ENCODE measurements at places on chromosomes 2 and 18.

DNA sequence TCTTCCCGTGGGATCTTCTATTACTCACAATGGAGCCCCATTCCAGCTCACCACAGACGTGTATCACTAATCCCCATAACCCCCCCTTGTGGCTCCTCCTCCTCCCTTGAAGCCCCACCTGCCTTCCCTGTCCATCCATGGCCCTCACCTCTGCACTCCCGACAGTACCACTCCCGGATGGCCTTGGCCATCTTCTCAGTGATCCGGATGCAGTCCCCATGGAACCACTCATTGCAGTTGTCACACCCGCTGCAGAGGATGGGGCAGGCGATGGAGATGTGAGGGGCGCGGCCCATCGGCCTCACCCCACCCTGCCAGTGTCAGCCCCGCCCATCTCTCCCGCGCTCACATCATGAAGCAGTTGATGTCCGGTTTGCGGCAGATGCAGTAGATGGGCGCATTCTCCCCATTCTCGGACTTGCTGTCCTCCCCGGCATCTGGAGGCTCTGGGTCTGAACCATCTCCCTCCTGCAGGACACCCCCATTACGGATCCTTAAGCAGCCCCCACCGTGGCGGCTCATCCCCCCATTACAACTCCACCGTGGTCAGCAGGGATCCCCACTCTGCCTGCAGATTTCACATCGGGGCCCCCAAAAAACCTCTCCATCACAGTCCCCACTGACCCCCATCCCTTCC is 983 bp downstream of the CXXC1 start:
- DNase-seq: peak; percentile 22

DNA sequence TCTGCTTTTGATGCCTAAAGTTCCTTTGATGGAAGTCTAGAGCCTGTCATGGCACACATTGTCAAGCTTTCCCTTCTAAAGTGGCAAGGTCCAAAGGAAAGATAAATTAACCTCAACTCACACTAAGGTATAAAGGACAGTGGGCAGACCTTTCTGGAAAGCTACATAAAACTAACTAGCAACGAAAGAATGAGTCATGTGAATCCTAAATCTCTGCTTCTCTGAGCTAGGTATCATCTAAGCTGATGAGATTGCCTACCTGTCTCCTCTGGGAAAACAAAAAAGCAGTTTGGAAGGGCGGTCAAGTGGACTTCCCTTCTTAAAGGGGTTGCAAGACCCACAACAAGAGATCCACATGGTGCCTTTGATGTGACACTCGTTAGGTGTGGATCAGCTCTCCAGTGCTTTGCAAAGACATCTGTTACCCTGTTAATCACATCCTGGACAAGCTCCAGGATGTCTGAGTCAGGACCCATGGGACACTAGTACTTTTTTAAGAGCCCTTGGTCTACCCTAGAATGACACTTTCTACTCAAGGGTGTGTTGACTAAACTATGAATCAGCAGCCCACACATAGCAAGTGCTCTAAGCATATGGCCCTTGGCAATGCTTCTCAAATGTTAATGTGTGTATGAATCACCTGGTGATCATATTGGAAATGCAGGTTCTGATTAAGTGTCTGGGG is 173.5 kb downstream of the ALK start:
- DNase-seq: no peak

DNA sequence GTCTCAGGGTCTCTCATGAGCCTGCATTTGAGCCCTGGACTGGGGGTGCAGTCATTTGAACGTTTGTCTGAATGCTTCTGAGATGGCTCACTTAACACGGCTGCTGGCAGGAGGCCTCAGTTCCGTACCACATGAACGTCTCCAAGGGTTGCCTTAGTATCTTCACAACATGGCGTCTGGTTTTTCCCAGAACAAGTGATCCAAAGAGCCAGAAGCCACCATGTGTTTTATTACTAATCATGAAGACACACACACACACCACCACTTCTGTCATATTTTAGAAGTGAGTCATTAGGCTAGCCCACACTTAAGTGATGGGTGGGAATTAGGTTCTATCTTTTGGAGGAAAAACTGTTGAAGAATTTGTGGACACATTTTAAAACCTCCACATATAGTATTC is 15.0 kb upstream of the MYO1B start:
- no peak for DNase-seq

GRCh38 chr2:173221132-173221695 is 133.5 kb upstream of the CDCA7 start:
- no peak for DNase-seq

DNA sequence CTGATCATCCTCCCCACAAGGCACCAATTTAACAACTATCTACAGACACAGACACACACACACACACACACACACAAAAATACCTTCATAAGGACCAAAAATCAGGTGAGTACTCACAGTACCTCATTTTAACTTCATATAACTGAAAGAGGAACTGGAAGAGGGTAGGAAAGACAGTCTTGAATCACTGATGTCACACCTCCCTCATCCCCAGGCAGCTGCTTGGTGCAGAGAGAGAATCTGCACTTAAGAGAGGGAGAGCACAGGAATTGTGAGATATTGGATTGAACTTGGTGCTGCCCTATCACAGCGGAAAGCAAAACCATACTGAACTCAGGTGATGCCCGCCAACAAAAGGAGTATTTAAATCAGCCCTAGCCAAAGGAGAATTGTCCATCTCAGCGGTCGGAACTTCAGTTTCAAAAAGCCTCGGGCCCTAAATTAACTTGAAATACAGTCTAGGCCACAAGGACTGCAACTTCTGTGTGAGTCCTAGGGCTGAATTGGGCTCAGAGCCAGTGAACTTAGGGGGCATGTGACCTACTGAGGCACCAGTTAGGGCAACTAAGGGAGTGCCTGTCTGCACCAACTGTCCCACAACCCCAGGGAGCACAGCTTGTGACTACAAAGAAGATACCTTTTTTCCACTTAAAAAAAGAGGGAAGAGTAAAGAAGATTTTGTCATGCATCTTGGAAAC is 211.1 kb downstream of the LRATD1 start:
- DNase-seq: no peak

DNA sequence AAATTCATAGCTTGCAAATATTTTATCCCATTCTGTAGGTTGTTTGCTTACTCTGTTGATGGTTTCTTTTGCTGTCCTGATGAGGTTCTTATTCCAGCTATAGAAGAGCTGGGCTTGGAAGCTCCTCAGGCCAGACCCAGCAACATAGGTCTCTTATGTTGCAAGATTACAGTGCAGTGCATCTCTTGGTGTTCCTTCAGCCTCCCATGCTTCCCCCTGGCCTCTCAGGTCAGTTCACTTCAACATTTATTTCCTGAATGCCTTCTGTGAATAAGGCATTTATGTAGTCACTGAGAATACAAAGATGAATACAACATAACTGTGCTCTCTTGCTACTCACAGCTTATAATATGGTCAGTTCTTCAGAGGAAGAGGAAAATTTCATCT is 179.0 kb upstream of the SLC39A10 start:
- DNase-seq: no peak

DNA sequence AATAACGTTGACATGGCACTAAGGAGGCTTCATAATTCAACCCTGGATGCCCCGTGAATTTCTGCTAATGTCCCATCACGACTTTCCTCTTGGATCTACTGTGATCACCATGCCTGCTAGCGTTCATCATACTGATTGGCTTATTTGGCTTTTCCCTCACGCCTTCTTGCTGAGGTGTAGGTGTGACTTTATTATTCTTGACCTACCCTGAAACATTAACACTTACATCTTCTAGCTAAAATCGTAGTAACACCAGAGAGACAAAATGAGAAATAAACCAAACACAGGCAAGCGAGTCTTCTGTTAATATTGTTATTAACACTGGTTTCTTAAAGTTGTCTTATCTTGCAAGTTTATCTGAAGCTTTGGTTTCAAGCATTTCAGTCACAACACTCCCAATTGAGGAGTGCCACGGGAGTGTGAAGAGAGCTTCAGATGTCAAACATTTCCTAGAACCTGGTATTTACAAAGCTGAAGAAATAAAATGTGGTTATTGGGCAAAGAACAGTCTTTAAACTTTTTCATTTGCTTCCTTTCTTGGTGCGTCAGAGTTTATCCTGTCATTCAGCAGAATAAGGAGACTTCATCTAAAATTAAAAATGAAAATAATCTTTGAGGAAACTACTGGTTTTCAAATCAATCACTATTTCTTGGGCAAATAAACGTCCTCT is 15.4 kb upstream of the STAT1 start:
- no peak for DNase-seq

DNA sequence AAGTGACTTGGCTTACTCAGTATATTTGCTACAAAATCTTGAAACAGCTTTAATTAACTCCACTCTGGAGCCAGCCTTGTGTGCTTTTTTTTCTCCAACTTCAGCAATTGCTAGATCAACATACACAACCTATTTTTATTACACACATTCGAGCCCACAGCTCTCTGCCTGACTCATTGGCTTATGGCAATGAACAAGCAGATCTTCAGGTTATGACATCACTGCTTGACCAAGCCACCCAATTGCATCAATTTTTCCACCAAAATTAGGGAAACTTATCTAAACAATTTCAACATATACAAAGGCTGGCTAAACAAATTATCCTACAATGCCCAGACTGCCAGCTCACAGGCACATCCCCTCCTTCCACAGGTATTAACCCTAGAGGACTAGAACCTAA is 39.6 kb upstream of the PDK1 start:
- DNase-seq: no peak

DNA sequence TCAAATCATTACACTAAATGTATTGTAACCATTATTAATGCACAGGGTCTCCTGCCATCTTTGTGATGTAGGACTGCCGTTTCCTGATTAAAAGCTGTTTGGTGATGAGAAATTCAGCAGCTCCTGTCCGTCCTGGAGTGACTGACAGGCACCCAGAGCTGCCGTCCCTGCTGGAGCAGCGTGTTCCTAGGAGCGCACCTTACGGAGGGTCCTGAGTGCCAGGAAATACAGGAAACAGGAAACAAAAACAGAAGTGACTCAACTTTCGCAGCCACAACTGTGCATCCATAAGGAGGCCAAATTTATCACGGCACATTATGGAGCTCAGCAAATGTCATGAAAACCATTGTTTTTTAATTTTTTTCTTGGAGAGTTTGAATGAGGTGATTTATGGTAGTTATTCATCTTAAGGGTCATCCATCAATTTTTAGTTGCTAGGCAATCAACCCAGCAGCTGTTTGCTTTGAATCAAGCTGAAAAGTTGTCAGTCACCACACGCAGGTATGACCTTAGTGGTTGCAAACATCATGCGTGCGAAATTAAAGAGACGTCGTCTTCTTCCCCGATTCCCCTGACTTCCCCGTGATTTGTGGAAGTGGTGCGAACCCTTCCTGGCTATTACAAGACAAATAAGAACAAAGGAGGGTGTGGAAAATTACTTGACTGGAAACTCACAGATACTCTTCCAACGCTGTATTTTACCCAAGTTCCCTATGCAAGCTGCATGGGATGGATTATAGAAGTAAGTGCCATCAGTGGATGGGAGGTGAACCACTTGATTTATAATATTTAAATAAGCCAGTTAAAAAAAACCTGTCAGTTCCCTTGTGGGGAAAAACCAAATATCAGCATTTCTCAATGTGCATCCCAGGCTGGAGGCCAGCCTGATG is 19.8 kb downstream of the TSHZ1 start:
- DNase-seq: no peak

DNA sequence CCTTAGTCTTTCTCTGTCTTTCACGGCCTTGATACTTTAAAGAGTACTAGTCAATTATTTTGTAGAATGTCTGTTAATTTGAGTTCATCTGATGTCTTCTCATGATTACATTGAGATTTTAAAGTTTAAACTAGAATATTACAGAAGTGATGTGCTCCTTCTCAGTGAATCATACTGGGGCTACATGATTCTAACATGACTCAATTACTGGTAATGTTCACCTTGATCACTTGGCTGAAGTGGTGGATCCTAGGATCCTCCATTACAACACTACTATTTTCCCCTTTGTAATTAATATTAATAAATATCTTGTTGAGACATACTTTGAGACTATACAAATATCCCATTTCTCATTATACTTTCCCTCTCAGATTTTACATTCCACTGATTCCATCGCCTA is 148.5 kb downstream of the CAMKMT start:
- no peak for DNase-seq

DNA sequence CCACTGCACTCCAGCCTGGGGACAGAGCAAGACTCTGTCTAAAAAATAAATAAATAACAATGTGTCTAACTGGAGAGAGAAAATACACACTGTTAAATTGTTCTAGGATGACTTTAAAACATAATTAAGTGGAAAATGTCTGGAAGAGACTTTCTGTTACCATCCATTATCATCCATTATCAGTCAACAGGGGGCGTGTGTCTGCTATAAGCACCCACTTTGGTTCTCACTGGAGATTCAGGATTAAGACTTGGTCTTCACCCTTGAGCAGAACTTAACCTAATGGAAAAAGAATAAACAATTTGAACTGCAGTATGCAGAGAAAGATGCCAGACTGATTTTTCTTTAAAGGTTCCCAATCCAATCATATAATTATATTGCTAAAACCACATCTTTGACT is 999.8 kb upstream of the GYPC start:
- DNase-seq: no peak

DNA sequence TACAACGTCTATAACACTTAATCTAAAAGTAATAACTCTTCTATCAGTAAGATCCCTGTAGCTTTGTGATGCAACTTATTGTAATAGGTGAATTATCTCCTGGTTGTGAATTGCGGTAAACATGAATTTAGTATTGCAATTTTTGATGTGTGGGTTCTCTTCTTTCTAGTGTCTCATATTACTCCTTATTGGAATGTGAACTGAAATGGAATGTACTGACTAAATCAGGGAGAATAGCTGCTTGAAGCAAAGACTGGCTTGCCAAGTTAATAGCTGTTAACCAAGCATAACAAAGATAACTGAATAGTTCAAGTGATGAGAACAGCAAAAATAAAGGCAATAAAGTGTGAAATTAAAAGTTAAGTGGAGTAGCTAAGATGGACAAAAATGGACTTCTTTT is 60.5 kb upstream of the TFPI start:
- DNase-seq: no peak

DNA sequence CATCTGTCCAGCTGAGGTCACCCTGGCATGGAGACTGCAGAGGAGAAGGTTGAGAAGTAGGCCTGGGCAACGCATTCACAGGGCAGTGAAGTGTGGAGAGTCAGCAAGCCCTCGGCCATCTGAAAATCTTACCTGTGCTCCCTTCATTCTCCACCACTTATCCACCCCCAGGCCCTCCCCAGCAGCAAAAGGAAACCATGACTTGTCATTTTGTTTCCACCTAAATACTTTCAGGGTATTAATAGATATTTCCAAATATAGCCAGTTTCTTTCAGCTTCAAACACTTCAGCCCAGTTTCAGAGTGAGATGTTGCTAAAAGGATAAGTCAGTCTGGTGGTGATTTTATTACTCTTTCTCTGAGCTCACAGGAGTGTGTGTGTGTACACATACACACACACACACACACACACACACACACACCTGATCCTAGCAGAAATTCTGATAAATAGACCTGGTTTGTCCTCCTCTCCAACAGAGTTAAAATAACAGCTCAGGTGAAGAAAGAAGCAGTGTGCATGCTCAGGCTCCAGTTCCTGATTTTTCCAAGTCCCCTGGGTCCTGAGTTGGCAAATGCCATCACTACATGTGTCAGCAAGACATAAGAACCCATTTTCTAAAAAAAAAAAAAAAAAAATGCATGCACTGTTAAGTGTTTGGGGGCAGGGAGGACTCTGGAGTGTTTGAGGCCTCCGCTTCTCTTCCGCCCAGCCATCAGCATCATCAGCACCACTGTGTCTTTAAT is 82.8 kb downstream of the LOXHD1 start:
- no peak for DNase-seq

- DNase-seq: no peak
Measured at GRCh38 chr2:113157897-113158753, 15.6 kb upstream of the PSD4 start.

All from CD4-positive, alpha-beta T cell treated with Interleukin-1 beta for 1 hour (primary cell).